Testis (tissue), 5 donors: ENCODE measurements at places on chromosomes 3 and 15.

GRCh38 chr15:48144889-48145288, 24.1 kb downstream of the SLC24A5 start:
- H3K4me1 ChIP-seq: no peaks in the 10 kb centered on the region
- no peak overlapping the region for H3K4me3 ChIP-seq
- no peak for DNase-seq
- no peak overlapping the region for H3K27ac ChIP-seq
- H3K36me3 ChIP-seq: no peaks in the 10 kb centered on the region

DNA sequence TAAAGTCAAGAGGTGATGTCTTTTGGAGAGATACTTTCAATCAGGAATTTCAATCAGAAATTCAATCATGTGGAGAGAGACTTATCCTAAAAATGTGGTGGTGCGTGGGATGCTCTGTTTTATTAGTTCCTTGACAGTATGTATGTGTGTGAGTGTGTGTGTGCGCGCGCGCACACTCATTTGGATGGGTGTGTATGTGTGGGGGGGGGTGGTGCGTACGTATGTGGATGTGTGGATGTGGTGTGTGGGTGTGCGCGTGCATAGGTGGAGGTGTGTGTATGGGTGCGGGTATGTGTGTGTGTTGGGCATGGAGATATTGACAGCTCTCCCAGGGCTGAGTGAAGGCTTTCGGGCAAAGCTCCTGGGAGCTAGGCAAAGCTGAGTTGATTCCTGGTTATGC, 2.4 kb downstream of the ADIPOQ start:
- no peaks in the 10 kb centered on the region for H3K36me3 ChIP-seq
- H3K4me1 ChIP-seq: no peaks in the 10 kb centered on the region
- no peak overlapping the region for H3K27ac ChIP-seq
- no peak overlapping the region for H3K4me3 ChIP-seq

GRCh38 chr3:2643606-2644005, 466.6 kb downstream of the IL5RA start:
- no peaks in the 10 kb centered on the region for H3K4me1 ChIP-seq
- no peak for DNase-seq
- H3K4me3 ChIP-seq: no peak overlapping the region
- H3K36me3 ChIP-seq: no peaks in the 10 kb centered on the region

GRCh38 chr15:66145726-66146182, 107.8 kb downstream of the MEGF11 start:
- no peak overlapping the region for H3K4me3 ChIP-seq
- DNase-seq: no peak
- H3K27me3 ChIP-seq: no peaks in the 10 kb centered on the region
- H3K36me3 ChIP-seq: no peaks in the 10 kb centered on the region
- no peak overlapping the region for H3K27ac ChIP-seq

- DNase-seq: no peak
- no peaks in the 10 kb centered on the region for H3K36me3 ChIP-seq
- H3K27me3 ChIP-seq: no peaks in the 10 kb centered on the region
- no peak overlapping the region for H3K27ac ChIP-seq
These were observed 27.8 kb downstream of the IFT80 start for GRCh38 chr3:160370987-160371857.

- no peak for DNase-seq
- H3K27ac ChIP-seq: no peak overlapping the region
- no peaks in the 10 kb centered on the region for H3K36me3 ChIP-seq
- no peaks in the 10 kb centered on the region for H3K27me3 ChIP-seq
- H3K4me3 ChIP-seq: no peak overlapping the region
- H3K4me1 ChIP-seq: peaks cover 12% of the 10 kb centered on the region
These were observed 15.2 kb upstream of the ANPEP start for GRCh38 chr15:89829616-89830440.

- no peak overlapping the region for H3K27ac ChIP-seq
- no peaks in the 10 kb centered on the region for H3K27me3 ChIP-seq
- H3K36me3 ChIP-seq: no peaks in the 10 kb centered on the region
- no peak overlapping the region for H3K4me3 ChIP-seq
- H3K4me1 ChIP-seq: peaks cover 4% of the 10 kb centered on the region
These were observed 22.5 kb upstream of the MB21D2 start for GRCh38 chr3:192940129-192940528.

- DNase-seq: no peak
- no peaks in the 10 kb centered on the region for H3K36me3 ChIP-seq
- H3K27ac ChIP-seq: no peak overlapping the region
- H3K27me3 ChIP-seq: no peaks in the 10 kb centered on the region
- no peak overlapping the region for H3K4me3 ChIP-seq
These were observed 546.8 kb downstream of the GBE1 start for GRCh38 chr3:81214631-81215030.

DNA sequence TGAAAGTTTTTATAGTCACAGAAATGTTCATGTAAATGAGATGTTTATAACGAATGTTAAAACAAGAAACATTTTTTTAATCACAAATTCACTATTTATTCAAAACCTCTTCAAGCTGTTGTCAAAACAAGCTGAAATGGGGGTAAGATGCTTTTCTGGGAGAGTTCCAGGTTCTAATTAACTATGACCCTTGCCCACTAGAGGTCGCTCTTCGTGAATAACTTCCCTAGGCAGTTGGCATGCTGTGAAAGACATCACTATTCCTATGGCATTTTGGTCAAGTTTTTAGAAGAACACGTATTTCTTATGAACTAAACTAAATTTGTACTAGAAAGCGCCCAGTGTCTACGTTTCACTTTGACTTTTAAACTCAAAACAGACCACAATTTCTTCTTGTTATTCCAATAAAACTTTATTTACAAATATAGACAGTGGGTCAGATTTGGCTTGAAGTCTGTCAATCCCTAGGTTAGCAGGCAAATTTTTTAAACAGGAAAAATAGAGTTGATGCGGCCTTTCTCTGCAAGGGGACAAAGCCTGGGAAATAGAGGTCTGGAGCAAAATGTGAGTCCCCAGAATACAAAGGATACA, 62.8 kb upstream of the CMTM8 start:
- no peaks in the 10 kb centered on the region for H3K4me1 ChIP-seq
- no peak overlapping the region for H3K4me3 ChIP-seq
- peak; percentile 71 for DNase-seq
- H3K27me3 ChIP-seq: no peaks in the 10 kb centered on the region

DNA sequence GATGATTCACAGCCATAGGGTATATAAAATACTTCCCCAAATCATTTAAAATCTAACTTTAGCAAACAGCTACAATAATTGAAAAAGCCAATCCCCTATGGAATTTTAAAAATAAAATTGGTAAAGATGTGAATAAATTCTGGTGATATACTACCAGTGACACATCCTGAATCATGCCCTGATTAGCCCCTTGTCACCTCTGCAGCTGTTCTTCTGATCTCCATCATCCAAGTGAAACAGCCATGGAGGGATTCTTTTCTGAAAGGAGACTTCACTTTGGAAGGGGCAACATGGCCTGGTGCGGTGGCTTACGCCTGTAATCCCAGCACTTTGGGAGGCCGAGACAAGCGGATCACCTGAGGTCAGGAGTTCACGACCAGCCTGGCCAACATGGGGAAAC, 115.6 kb upstream of the MLF1 start:
- no peak for DNase-seq
- no peaks in the 10 kb centered on the region for H3K4me1 ChIP-seq
- no peak overlapping the region for H3K27ac ChIP-seq

GRCh38 chr3:58531555-58531954, 5.4 kb downstream of the ACOX2 start:
- no peaks in the 10 kb centered on the region for H3K36me3 ChIP-seq
- no peak for DNase-seq
- H3K4me3 ChIP-seq: no peak overlapping the region

DNA sequence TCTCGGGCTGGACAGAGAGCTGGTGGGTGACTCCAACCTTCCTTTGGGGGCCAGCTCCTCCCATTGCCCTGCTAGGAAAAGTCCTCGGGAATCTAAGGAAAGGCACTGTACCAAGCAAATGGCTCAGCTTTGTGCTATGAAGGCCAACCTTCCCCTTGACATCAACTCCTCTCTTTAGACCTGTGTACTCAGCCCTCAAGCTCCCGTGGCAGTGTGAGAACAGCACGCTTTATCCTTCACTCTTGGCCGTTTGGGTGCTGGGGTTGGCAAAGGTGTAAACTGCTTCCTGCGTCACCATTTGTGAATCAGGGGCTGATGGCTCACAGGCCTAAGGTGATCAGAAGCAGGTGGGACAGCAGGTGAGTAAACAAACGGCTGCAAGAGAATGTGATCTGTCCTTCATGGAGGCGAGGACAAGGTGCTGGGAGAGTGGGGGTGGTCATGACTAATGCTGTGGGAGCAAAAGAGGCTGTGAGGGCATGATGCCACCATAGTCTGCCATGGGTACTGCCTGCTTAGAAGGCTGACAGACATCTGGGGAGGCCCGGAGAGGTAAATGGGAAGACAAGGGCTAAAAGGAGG, 165.2 kb upstream of the TPM1 start:
- H3K4me1 ChIP-seq: no peaks in the 10 kb centered on the region
- H3K4me3 ChIP-seq: no peak overlapping the region
- H3K36me3 ChIP-seq: no peaks in the 10 kb centered on the region
- DNase-seq: no peak
- no peaks in the 10 kb centered on the region for H3K27me3 ChIP-seq

- H3K27ac ChIP-seq: no peak overlapping the region
- no peaks in the 10 kb centered on the region for H3K36me3 ChIP-seq
These were observed 205.9 kb upstream of the MDFIC2 start for GRCh38 chr3:70518356-70518755.

DNA sequence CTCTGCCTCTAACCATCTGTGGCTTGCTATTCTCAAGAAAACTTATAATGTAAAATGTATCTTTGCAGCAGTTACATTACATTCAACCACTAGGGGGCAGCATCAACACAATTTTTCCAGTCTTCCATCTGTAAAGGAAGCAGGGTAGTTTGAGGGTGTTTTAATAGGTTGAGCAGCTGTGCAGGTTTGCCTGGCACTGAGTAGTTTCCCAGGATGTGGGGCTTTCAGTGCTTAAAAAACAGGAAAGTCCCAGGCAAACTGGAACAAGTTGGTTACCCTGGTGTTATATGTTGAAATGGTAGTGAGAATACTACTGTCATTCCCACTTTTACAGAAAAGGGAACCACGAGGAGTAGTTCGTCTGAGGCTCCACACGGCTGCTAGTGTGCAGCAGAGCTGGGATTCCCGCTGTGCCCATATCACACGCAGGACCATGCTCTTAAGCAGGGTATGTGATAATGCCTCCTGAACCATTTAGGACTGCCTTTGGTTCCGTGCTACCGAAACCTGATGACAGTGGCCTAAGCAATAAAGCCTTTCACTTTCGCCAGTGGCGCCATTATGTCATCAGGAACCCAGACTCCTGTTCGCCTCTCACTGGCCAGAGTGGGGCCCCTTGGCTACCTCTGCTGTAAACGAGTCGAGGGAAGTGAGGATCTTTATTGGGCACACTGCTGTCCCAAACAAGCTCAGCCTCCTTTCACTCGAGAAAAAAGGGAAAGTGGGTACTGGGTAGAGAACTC, 64.7 kb upstream of the ZBTB38 start:
- H3K4me3 ChIP-seq: no peak overlapping the region
- peaks cover 4% of the 10 kb centered on the region for H3K4me1 ChIP-seq
- DNase-seq: peak; percentile 73
- H3K36me3 ChIP-seq: no peaks in the 10 kb centered on the region
- no peak overlapping the region for H3K27ac ChIP-seq

- no peak for DNase-seq
- H3K4me1 ChIP-seq: no peaks in the 10 kb centered on the region
- H3K27me3 ChIP-seq: no peaks in the 10 kb centered on the region
- H3K36me3 ChIP-seq: no peaks in the 10 kb centered on the region
- no peak overlapping the region for H3K27ac ChIP-seq
These were observed 30.8 kb upstream of the MINAR1 start for GRCh38 chr15:79401301-79401700.

DNA sequence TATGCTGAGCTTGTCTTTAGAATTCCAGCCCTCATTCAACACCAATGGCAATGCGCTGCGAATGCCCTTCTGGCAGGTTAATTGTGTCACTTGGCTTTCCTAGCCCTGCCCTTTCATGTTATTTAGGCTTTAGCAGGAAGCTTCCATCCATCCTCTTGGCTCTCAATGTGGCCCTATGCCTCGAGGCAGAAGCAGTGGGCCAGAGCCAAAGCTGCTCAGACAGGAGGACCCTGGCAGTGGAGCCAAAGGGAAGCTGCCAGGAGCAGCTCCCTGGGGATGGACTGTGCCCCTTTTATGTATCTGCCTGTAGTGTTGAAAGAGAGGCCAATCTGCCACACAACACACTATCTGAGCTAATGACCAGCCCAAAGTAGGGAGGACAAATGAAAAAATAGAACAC, 376.4 kb downstream of the CTNNB1 start:
- DNase-seq: no peak
- no peaks in the 10 kb centered on the region for H3K4me1 ChIP-seq
- no peak overlapping the region for H3K27ac ChIP-seq

DNA sequence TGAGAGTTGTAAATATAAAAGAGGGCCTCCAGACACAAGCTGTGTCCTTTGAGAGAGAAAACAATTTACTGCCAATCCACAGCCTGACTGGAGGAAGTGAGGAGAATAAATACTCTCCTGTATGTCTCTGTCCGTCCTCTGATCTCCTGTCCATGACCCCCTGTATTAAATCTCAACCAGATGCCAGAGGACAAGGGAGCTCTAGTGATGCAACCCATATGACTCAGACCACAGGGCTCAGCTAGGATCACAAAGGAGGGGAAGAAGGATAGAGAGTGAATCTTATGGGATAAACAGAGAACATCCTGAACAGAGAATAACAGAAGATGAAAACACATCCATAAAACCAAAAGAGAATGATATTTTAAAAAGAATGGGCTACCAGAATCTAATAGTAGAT, 482.6 kb downstream of the PLOD2 start:
- no peaks in the 10 kb centered on the region for H3K36me3 ChIP-seq
- H3K27ac ChIP-seq: no peak overlapping the region
- H3K4me3 ChIP-seq: no peak overlapping the region
- DNase-seq: no peak

DNA sequence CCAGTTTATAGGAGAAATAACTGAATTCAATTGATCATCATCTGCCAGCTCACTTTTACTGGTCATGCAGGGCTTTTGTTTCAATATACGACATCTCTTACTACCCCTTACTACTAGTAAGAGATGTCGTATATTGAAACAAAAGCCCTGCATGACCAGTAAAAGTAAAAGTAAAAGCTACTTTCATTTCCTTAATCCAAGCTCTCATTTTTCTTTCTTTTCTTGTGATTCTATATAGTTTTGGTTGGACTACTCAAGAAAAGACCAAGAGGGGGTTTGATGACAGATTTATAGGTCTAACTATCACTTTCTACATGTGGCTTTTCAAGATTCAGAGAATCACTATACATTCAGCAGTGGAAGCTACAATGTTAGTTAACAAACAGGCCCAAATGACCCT, 1237.3 kb downstream of the ROBO2 start:
- H3K4me3 ChIP-seq: no peak overlapping the region
- DNase-seq: no peak
- H3K27ac ChIP-seq: no peak overlapping the region

- no peak overlapping the region for H3K27ac ChIP-seq
- no peaks in the 10 kb centered on the region for H3K4me1 ChIP-seq
- no peak overlapping the region for H3K4me3 ChIP-seq
- no peaks in the 10 kb centered on the region for H3K27me3 ChIP-seq
- no peaks in the 10 kb centered on the region for H3K36me3 ChIP-seq
These were observed 42.3 kb upstream of the CORO2B start for GRCh38 chr15:68536331-68537095.

GRCh38 chr15:80885016-80885579, 104.5 kb downstream of the MESD start:
- no peaks in the 10 kb centered on the region for H3K4me1 ChIP-seq
- no peak overlapping the region for H3K4me3 ChIP-seq
- no peak overlapping the region for H3K27ac ChIP-seq
- no peak for DNase-seq
